IPS DF 19.7 (cell line): ENCODE measurements at places on chromosomes 3 and 15.

GRCh38 chr3:124409650-124410275 lies 320.5 kb upstream of the UMPS start:
- DNase-seq, result no peak

DNA sequence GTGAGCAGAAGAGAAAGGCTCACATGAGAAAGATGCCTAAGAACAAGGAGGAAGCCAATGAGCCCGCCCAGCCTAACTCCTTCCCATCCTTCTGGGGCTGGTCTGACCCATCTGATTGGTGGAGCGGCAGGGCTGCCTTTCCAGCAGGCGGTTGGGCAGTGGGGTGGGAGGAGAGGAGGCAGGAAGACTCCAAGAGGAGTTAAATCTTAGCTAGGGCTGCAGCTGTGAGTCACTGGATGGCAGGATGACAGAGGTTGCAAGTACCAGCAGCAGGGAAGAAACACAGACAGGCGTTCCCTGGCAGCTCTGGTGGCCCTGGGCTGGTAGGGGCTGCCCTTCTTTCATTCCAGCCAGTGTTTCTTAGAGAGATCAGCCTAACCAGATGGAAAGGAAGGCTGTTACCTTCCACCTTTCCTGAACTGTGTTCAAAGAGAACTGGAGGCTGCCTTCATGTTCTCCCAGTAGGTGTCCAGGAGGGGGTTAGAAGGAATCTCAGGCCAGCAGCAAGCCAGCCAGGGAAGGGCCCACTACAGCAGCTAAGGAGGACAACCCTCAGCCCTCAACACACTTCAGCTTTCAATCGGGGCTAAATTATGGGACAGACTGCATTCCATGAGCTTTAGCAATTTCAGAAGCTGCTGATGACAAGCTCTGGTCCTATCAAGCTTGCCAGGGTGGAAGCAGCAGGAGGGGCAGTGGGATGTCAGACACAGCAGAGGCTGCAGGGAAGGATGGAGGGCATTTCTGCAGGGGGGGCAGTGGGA lies 50.3 kb downstream of the CHSY1 start:
- DNase-seq, result peak; percentile 75

GRCh38 chr3:176839466-176839865 lies 357.8 kb downstream of the TBL1XR1 start:
- no peak for DNase-seq

- DNase-seq, result no peak
These were observed 99.0 kb downstream of the CD200R1L start for GRCh38 chr3:112747624-112748023.

GRCh38 chr3:134348524-134348923 lies 25.7 kb downstream of the AMOTL2 start:
- no peak for DNase-seq

DNA sequence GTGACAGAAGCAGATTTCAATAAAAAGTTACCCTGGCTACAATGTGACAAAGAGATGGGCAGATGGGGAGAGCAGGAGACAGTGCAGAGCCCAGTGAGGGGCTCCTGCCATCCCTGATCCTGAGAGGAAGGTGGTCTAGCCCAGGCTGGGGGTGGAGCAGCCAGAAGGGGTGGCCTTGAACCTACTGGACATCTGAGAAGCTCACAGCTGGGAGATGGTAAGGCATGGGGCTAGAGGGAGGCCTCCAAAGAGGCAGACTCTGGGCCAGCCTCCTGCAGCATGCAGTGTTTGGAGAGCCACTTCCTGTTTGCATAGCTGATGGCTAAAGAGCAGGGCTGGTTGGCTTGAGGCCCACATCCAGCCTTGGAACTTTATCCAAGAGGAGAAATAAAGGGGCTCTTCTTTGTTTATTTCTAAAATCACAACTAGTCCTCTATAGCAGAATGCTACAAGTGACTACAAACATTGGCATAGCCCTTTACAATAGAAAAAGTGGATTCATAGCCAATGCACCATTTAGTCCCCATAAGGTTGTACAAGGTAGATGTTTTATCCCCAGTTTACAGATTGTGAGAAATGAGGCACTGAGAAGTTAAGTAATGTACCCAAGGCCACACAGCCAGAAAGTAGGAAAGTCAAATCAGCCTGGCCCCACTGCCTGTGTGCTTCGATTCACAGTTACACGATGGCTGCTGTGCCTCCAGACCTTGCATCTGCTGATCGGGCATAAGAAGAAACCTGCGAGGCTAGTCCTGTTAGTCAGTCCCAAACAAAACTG lies 4.6 kb downstream of the EFCC1 start:
- no peak for DNase-seq

DNA sequence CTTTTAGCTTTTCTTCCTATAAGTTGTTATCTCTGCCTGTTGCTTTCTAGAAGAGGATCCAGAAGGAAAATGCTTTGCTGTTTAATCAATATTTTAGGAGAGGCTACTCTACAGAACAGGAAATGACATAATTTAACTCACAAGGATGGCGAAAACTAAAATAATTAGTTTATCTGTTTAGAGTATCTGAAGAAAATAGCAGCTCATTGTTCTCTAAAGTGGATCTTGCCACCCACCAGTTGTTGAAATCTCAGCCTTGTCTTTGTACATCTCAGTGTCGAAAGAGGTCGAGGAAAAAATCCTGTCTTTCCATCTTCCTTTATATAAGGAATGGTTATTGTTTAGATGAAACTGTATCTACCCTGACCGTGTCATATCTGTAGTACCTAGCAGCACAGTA lies 126.6 kb downstream of the ZNF609 start:
- no peak for DNase-seq

- DNase-seq, result no peak
These were observed 126.3 kb downstream of the DMXL2 start for GRCh38 chr15:51496246-51496645.

- DNase-seq, result no peak
These were observed 136.0 kb downstream of the ATP10A start for GRCh38 chr15:25727116-25727515.

DNA sequence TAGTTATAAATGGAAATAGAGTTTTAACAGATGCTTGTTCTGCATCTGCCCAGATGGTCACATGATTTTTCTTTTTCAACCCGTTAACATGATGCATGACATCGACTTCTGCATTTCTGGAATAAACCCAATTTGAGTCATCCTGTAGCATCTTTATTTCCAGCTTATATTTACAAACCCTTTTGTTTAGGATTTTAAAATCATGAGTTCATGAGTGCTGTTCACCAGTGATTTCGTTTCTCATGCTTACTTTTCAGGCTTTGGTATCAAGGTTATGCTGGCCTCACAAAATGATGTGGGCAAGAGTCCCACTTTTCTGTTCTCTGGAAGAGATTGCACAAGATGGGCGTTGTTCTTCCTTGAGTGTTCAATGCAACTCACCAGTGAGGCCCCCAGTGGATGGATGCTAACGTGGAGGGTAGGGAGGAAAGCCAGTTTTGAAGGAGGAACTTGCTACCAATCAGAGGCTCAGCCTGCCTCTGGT lies 5.2 kb downstream of the HRH1 start:
- no peak for DNase-seq

DNA sequence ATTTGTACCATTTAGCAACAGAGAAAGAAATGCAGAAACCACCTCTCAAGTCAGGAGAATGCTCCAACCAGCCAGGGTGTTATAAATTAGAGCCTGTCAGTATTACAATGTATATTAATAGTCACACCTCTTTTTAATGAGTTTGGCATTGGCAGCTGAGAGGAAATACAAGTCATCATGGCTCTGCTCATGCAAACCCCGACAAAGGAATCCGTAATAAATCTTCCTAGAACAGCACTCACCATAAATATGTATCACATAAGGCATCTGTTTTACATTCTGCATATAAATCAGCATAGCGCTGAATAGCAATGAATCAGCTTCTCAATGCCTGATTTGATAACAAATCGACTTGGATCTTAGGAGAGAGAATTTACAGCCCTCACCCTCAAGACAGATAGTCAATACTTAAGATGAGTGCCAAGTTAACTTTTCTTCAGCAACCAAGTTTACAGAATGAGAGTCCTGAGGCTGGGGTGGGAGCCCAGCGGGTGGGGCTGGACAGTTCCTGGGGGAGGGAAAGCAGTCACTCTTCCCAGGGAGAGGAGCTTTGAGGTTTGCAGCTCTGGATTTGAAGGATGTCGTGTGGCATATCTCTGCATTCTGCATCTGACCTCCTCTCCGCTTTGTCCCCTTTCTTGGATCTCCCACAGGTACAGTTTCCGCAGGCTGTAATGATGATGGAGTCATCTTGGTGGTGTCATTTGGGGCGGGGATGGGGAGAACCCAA lies 1034.4 kb upstream of the NR2F2 start:
- no peak for DNase-seq

GRCh38 chr3:189961522-189962161 lies 159.1 kb downstream of the P3H2 start:
- DNase-seq, result no peak

- DNase-seq, result no peak
These were observed 16.5 kb downstream of the GSK3B start for GRCh38 chr3:120077731-120078130.

- DNase-seq, result no peak
These were observed 25.5 kb downstream of the CPN2 start for GRCh38 chr3:194325424-194326153.

DNA sequence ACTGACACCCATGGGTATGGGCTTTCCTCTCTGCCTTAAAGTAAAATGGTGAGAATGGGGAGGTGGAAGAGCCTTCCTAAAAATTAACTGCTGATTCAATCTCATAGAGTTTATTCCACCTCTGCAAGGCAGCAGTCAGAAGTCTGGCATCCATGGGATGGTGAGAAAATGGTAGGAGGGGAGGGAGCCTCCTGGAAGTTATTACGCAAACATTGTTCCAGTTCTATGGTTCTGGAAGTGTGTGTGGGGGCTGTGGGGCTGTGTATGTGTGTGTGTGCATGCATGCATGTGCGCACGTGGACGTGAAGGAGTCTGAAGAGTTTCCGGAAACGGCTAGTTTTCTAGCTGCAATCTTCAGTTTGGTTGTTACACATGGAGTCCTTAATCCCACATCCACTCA lies 177.6 kb downstream of the KCNAB1 start:
- DNase-seq, result no peak

DNA sequence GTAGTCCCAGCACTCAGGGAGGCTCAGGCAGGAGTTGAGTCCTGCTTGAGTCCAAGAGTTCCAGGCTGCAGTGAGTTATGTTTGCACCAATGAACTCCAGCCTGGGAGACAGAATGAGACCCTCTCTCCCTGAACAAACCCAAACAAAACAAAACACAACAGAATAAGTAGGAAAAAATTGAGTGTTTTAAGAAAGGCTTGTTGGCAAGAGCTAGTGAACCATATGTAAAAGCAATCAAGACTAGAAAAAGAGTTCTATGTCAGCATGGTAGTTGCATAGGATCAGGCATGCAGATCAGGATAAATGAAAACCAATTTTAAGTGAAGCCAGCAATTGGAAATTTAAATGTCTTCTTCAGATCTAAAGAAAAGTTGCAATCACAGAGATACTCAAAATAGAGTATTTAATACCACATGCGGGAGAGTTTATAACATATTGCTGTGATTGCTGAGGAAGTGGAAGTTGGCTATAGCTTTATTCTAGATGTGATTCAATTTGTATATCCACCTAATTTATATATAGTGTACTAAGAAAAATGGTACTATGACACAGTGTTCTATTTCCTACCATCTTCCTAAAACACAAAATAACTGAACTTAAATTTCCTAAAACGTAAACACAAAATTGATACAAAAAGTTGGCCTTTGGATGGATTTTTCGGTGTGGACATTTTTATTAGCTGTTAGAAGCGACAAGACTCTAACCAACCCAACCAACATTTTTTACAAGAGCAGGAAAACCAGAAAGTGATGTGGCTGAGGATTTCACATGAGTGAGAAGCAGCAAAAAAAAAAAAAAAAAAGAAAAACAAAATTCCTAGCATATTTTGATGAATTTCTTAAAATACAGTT lies 101.9 kb upstream of the ROBO1 start:
- DNase-seq, result no peak

- DNase-seq, result no peak
These were observed 98.9 kb downstream of the EOMES start for GRCh38 chr3:27623085-27623753.

- DNase-seq, result no peak
These were observed 23.3 kb downstream of the SPRED1 start for GRCh38 chr15:38275959-38276358.

GRCh38 chr15:62469874-62470688 lies 305.0 kb upstream of the C2CD4B start:
- no peak for DNase-seq

DNA sequence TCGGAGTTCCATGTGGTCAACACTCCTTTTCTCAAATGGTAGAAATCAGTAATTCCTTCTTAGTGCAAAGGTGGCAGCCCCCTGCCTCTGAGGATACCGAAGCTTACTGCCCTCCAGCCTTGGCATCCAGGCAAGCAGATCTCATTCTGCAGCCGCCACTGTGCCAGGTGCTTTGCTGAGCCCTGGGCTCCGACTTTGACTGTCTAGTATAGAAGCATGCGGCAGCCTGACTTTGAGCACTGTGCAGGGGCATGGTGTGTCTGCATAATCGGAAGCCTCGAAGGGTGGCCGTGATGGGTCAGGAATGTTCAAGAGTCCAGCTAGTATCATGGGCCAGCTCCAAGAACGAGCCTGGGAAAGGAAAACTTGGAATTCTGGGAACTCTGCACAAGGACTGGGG lies 39.7 kb downstream of the ABTB1 start:
- DNase-seq, result no peak

GRCh38 chr3:69197922-69198530 lies 75.6 kb upstream of the LMOD3 start:
- no peak for DNase-seq

DNA sequence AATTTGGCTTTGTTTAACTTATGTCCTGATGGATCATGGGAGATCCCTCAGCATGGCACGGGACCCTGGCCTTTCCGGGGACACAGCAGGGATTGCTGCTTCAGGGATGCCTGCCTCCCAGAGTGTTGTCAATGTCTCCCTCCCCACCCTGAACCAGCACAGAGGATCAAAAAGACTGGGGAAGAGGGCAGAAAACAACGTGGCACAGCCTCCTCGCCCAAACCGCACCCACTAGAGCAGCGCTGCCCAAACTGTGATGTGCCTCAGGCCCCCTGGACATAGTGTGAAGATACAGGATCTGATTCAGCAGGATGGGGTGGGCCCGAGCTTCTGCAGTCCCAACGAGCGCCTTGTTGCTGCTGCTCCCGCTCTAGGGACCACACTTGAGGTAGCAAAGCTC lies 34.5 kb downstream of the SLC6A20 start:
- no peak for DNase-seq

DNA sequence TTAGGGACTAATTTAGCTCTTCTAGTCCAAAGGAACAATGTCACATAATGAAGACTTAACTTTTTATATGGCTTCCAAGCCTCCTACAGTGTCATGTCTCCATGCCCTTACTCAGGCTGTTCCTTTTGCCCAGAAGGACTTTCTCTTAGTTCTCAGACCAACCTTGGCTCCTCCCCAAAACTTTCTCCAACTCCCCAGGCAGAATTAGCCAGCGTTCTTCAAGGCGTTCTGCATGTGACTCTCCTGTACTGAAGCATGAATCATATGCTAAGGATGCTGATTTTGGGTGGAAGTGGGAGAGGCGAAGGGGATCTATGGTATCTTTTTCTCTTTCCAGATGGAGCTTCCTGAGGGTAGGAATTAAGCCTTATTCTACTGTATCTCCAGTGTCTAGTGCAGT lies 335.1 kb upstream of the ICE2 start:
- no peak for DNase-seq

GRCh38 chr3:185929192-185930151 lies 8.3 kb downstream of the TRA2B start:
- no peak for DNase-seq
